BE2C (cell line): ENCODE measurements at places on chromosomes 5 and 9.
A peak's percentile ranks its signal among the peaks of the same experiment; 100 is the strongest.

DNA sequence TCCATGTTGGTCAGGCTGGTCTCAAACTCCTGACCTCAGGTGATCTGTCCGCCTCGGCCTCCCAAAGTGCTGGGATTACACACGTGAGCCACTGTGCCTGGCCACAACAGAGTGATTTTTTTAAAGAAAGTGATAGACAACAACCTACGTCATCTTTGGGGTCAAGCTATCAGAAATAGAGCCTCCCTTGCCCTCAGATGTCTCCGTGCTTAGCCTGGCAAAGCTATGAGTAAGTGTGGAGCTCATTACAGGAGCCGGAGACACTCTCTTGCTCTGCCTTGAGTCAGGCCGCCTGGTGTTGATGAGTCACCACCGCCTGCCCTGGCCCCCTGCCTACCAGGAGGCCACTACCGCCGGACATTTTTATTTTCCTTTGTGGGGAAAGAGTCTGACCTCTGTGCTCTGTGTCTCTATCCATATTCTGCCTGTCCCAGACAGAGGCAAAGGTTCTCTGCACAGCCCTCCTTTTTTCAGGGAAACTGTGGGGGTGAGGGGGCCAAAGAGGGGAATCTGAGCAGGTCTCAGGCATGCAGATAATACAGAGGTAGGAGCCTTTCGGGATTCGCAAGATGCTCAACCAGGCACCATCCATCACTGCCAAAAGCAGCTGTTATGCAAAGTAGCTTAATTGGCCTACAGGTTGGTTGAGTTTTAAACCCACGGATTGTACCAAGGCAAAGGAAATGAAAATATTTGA is 123.7 kb upstream of the CPEB4 start:
- peak; percentile 73 for DNase-seq

- DNase-seq = no peak
Observed at GRCh38 chr5:15285901-15286583, 213.9 kb upstream of the FBXL7 start.

- DNase-seq = no peak
Observed at GRCh38 chr9:32253731-32254130, 130.7 kb upstream of the ACO1 start.

DNA sequence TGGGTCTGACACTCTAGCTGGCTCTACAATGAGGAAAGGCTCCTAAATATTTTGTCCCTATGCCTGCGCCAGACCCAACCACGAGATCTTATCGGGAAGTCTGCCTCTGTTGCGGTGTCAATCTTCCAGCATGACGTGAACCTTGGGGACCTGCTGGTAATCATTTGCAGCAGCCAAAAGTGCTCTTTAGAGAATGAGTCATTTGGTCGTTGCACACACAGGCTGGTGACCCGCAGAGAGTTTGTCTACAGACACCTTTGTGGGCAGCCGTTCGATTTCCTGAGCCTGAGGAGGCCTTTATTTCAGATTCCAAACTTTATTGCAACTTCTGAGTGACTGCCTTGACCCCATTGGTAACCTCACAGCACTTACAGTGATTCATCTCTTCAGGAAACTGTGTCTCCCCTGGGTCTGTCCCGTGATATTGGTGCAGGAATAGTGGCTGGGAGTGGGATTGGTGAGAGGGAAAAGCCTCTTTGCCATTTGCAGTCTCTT is 326.1 kb downstream of the NSG2 start:
- peak; percentile 83 for DNase-seq

- no peak for DNase-seq
Observed at GRCh38 chr5:66856041-66856805, 260.0 kb downstream of the MAST4 start.
